Cardiac fibroblast (primary cell): ENCODE measurements at places on chromosomes 6 and 20.

GRCh38 chr20:42130810-42131596 lies 512.8 kb upstream of the CHD6 start:
- DNase-seq: no peak

GRCh38 chr6:167416676-167417430 lies 92.0 kb downstream of the TTLL2 start:
- no peak for DNase-seq

DNA sequence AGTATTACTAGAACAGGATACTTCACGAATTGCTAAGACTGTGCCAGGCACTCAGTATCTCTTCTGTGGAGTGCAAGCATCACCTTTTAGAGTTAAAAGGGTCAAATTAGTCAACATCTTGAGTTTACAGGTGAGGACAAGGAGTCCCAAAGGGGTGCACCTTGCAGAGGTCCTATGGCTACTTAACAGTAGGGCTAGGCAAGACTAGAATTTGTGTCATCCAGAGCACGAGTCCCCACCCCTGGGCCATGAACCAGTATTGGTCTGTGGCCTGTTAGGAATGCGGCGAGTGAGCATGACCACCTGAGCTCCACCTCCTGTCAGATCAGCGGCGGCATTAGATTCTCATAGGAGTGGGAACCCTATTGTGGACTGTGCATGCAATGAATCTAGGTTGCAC lies 10.5 kb upstream of the DSTN start:
- no peak for DNase-seq

DNA sequence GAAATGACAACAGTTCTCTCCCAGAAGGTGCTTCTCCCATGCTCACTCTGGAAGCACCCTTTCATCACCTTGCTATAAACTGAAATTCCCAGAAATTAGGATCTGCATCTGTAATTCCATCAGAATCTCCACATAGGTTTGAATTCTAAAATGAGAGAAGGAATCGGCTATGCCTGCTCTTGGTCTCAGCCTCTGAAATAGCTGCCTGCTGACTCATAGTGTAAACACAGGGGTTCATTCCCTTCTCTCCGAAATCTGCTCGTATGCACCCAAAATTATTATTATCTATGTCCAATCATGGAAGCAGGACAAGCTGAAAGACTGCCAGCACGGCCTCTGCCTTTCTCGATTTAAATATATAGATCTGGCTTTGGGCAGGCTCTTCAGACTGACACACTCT lies 74.6 kb upstream of the TAB2 start:
- DNase-seq: peak; percentile 22

DNA sequence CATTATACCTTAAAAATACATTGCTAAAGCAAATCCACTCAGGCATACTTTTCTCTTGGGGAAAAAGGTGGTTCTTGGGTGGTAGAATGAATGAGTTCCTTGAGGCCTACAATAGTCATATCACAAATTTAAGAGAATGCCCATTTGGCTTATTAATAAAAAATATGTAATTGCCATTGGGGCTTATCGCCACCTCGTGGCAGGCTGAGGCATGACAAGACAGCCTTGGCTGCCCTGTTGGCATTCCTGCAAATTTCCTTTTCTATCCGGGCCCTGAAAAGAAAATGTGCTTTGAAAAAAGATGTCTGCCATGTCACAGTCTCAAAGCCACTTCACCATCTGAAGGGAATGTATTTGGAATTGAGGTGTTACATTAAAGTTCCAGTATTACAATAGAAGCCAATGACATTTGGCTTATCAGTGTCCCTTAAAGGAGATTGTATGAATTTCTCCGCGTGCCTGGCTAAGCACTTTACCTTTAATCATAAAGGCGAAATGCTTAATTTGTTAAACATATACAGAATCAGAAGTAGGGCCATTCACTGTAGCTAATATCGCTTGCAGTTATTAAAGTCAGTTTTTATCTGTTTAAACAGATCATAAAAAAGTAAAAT lies 188.3 kb upstream of the ZFP64 start:
- DNase-seq: peak; percentile 51
